Hematopoietic multipotent progenitor cell treated with erythropoietin and hydrocortisone succinate and interleukin-3 and kit ligand, for 4 days (in vitro differentiated cells): ENCODE measurements at places on chromosomes 7 and 10.
A peak's percentile ranks its signal among the peaks of the same experiment; 100 is the strongest.

- peak; percentile 65 for DNase-seq
Measured at GRCh38 chr7:106901828-106902441, 36.9 kb downstream of the PIK3CG start.

DNA sequence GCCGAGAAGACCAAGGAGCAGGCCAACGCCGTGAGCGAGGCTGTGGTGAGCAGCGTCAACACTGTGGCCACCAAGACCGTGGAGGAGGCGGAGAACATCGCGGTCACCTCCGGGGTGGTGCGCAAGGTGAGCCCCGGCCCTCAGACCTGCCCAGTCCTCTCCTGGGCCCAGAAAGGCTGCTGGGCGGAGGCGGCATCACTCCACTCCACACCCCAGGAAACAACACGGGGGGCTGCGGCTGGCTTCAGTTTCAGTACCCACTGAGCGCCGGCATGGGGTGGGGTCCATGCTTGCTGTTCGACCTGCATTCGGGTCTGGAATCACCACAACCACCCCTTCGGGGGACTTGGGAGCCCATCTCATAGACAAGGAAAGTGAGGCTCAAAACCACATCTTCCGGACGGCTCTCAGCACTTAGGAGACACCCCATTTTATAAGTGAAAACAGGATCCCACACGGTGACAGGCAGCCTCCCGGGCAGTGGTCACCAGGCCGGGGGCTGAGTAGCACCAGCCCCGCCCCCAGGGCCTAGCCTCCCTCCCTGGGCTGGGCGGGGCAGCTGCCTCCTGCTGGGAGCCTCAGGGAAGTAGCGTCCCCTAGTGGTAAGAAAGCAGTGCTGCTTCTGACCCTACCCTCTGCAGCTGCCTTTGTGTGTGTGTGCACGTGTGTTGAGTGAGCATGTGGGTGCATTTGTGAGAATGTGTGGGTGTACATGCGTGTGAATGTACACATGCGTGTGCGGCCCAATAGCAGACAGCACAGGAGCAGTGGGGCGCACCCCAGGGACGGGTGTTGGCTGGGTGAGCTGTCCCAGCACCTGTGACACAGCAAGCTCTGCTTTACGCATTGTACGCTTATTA, 1.8 kb downstream of the SNCG start:
- peak; percentile 83 for DNase-seq

- no peak for DNase-seq
Measured at GRCh38 chr10:97587183-97587582, 2.3 kb upstream of the C10orf62 start.

DNA sequence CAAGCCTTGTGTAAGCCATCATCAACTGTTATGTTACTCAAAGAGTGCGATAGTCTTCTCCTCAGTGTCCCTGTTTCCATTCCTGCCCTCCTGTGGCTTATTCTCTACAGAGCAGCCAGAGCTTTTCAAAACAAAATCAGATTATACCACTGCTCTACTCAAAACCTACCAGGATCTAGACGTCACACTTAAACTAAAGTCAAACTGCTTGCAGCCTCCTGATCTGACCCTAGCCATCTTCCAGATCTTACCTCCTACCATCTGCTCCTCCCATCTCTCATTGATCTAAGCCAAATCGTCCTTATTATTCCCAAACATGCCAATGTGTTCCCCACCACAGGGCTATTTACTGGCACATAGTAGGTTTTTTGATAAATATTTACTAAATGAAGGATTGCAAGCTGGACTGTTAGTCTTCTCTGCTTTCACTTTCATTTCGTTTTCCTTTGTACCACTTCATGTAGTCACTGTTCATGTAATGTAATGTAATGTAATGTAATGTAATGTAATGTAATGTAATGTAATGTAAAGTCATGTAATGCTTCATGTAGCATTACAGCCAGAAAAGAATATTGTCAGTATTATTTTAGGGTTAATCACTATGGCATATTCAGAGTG, 116.1 kb downstream of the GPR37 start:
- DNase-seq = no peak

DNA sequence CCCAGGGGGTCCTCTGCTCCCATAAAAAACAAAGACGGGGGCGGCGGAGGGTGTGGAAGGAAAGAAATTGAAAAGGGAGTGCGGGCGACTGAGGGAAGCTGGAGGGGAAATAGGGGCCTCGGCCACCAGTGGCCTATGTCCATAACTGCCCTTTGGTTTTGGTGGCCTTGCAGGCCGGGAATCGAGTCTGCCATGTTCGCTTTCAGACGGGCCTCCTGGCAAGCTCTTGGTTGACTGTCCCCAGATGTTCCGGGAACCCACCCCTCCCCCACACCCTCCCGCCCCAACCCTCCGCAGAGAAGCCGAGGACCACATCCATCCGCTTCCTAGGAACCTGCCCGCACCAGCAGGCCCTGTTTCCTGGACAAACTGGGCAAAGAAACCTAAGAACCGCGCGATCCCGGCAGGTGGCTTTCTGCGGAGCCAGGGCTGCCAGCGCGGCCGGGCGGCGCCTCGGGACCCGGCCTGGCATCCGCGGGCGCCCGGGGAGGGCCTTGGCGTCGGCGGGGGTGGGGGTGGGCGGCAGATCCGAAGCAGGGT, 20.0 kb upstream of the GATA3 start:
- no peak for DNase-seq

DNA sequence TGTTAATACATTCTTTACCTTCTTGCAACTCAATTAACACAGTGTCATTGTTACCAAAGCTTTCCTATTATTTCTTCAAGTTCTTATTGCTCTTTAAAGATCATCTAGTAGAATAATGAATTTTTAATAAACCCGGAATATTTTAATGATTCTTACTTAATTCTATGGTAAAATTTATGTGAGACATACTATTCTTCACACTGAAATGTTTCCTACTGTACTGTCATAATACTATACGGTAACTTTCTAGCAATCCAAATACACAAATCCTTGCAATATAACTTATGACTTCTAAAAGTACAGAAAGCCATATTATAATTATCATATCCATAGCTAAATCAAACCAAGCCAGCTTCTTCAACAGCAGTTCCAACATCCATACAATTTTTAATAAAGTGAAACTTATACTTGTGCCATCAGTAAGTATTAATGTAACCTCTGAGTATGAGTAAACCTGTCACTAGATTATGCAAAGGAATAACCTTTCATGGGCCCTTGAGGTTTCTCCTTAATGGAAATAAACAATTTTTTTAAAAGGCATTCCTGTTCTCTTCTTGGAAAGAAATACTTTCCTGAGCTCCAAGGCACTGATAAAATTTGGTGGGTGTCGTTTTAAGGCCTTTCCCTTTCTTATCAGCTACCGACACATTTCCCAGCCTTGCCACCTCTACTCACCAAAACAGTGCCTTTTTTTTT, 87.4 kb downstream of the IMMP2L start:
- peak; percentile 83 for DNase-seq

- DNase-seq = peak; percentile 82
Measured at GRCh38 chr7:80134536-80135308, at the start of gene GNAI1. GNAI1 (plus strand) TSS chr7:80134831; CDS start chr7:80135161, 330 bp downstream.

DNA sequence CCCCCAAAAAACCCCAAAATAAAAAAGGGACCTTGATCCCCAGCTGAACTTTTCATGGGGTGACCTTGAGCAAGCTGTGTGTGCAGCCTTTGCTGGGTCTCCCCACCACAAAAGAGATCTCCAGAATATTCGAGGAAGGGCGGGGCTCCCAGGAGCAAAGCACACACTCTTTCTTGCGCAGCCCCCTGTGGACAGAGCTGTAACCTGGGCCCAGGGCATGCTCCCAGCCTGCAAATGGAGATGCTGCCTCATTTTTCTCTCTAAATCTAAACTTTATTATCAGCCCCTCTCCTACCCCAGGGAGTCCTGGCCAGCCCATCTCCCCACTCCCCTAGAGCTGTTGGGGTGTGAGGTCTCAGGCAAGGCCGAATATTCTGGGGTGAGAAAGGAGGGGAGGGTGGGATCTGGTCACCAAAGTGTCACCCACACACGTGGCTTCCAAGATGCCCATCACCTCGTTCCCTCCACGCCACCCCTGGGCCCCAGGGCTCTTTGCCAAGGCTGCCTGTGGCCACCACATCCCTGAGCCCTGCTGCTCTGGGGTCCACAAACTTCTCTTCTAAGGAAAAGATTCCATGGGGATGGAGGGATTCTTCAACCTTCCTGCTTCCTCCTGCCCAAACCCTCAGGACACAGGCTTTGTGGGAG, 1.7 kb upstream of the CALML3 start:
- no peak for DNase-seq

DNA sequence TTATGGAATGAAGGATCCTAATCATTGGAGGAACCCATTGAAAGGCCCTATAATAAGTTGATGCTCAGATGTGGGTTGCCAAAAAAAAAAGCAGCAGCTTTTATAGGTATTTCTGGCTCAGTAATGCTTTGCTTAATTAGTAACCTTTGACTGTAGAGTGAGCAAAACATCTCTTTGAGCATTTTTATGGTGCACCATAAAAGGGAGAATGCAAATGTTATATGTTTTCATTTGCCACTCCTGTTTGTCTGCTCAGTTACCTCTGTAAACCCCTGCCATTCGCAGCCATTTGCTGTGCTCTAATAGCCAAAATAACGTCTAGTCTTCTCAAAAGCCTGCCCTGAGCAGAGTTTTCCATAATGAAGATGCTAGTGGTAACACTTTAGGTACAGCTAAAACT, 589.1 kb upstream of the FOXK1 start:
- DNase-seq = no peak

DNA sequence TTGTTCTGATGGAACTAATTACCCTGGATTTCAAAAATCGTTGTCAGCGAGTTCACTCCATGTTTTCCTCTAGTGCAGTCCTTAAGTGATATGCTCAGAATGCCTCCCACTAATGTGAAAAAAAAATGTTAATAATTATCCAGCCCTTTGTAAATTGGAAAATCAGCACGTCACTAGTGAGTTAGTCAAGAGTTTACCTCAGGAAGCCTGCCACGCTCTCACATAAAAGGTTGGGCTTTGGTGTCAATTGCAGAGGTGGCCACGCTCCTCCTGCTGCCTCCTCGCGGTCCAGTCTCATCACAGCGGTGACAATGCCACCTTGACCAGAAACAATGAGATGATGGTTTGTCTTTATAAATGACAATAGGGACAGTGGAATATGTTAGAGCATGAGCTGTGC, 22.5 kb downstream of the UPP1 start:
- DNase-seq = no peak

- DNase-seq = no peak
Measured at GRCh38 chr10:23343591-23344240, 881 bp downstream of the C10orf67 start.

- no peak for DNase-seq
Measured at GRCh38 chr10:35208949-35209613, 82.4 kb downstream of the CREM start.

GRCh38 chr7:44280636-44280992, 44.8 kb downstream of the CAMK2B start:
- no peak for DNase-seq

DNA sequence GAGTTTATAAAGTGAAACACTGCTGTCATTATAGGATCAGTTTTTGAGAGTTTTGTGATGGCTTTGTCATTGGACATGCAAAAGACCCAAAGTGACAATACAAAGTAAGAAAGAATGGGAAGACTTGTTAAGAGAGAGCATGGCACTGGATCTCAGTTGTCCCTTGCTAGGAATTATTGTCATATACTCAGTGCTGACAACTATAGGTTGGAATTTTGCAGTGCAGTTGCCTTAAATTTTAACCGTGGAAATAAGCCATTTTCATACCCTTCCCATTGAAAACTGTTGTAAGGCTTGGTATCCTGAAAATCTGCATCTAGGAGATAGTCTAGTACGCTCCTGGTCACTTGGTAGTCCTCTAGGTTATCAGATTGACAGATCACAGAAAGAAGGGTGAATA, 1156.7 kb downstream of the GATA3 start:
- no peak for DNase-seq

- DNase-seq = peak; percentile 68
Measured at GRCh38 chr10:113322843-113323242, 230.0 kb upstream of the HABP2 start.

GRCh38 chr7:149297034-149297755, 35.2 kb downstream of the ZNF783 start:
- no peak for DNase-seq

- DNase-seq = no peak
Measured at GRCh38 chr7:96700516-96700915, 9.1 kb downstream of the SEM1 start.

DNA sequence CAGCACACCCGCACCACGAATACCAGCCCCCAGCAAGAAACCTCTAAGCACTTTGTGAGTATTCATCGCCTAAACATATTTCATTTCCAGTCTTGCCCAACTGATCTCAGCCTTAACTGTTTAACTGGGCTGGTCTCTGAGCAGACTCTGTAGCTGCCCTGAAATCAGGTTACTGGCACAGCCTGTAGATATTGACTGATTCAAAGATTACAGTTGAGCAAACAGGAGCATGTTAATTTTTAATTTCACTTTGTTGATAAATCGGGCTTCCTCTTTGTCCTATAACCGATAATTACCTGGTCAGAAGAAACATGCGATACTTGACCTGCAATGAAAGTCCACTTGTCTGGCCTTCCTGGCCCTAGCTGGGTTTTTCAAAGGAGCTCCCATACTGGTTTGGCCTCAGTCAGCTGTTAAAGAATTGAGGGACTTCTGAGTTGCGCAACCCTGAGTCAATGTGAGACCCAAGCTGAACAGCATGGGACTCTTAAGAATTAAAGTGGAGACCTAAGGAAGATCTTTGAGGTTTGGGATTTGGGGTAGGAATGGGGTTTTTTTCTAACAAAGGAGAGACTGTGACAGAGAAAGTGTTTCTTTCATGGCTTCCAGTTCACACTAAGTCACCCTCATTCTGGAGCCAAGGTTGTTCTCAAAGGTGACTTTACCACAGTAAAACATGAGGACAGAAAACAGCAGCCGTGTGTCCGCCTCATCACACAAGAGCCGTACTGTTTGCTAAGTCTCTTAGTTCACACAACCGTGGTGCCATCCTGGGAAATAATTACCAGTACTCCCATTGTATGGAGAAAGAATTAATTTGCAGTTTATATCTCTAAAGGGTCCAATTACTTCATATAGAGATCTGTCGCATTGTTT, 75.9 kb downstream of the PPP1R3C start:
- DNase-seq = no peak

GRCh38 chr10:72026278-72027111, 61.9 kb downstream of the SPOCK2 start:
- peak; percentile 11 for DNase-seq

DNA sequence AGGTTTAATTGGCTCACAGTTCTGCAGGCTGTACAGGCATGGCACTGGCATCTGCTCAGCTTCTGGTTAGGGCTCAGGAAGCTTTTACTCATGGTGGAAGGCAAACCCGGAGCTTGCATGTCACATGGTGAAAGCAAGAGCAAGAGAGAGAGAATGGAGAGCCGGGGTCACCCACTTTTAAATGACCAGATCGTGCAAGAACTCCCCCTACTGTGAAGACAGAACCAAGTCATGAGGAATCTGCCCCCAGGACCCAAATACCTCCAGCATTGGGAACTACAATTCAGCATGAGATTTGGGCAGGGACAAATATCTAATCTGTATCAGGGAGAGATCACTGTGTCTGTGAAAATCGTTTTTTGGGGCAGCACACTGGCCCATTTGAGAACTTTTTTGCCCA, 110.0 kb upstream of the MYO3A start:
- DNase-seq = no peak

GRCh38 chr10:12748186-12748585, 253.3 kb downstream of the CCDC3 start:
- no peak for DNase-seq

GRCh38 chr10:20769481-20769880, 127.6 kb downstream of the NEBL start:
- peak; percentile 2 for DNase-seq

GRCh38 chr7:23377134-23377533, 78.0 kb downstream of the MALSU1 start:
- DNase-seq = peak; percentile 7
